ENCODE measurements at places on chromosomes 7 and 10.
A peak's percentile ranks its signal among the peaks of the same experiment; 100 is the strongest.

DNA sequence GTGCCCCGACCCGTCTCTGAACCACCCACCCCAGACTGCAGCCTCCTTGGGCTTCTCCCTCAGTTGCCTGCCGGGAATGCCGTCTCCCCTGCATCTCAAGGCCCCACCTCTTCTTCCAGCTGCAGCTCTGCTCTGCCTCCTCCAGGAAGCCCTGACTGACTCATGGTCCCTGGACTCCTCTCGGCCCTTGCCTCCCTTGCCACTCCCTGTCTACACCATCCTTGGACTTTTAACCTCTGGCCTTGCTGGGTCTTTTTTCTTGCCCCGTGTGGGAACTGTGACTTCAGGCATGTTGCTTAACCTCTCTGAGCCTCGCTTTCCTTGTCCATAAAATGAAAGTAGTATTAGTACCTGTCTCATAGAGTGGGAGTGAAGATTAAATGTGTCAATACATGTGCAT is 56.3 kb downstream of the C10orf105 start:
- no peak for DNase-seq

DNA sequence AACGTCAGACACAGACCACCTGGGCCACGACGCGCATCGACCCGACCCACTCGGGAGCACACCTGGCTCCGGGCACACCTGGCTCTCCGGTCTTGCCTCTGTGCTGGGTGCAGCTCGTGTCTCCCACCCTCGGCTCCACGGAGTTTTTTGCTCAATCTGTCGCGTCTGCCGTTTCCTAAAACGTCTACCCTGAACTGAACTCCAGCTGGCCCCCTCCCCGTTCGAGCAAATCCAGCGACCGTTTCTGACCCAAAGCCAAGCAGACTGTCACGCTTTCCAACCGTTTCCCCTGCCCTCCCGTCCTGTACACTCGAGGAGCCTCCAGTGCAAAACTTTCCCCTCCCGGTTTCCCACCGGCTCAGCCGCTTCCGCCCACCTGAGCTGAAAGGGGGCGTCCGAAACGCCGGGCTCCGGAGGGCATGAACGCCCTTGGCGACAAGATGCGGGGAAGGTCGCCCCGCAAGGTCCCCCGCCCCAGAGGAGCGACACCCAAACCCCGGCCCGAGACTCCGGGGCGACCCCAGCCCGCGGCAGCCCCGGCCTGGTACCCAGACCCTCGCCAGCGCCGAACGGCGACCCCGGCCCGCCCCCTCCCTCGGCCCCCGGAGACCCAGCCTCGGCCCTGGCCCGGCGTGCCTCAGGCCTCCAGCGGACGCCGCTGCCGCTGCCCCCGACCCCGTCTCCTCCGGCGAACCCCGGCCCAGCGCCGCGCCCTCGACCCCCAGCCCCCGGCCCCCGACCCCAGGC is 557 bp downstream of the CYTH3 start:
- no peak for DNase-seq

DNA sequence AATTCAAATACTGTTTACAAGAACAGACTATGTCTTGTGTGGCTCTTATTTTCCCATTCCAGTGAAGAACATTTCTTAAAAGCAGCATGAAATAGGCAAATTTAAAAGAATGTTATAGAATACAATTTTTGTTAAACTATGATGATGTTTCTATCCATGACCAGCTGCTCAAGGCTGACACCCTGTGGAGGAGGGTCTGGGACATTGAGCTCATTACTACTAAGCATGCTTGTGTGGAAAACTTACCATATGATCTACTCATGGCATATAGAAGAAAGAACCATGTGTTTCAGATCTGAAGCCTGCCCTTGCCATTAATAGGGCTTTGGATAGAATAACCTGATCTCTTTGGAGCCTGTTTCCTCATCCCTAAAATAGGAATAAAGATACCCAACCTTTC is 125.0 kb downstream of the FOXP2 start:
- DNase-seq: no peak

DNA sequence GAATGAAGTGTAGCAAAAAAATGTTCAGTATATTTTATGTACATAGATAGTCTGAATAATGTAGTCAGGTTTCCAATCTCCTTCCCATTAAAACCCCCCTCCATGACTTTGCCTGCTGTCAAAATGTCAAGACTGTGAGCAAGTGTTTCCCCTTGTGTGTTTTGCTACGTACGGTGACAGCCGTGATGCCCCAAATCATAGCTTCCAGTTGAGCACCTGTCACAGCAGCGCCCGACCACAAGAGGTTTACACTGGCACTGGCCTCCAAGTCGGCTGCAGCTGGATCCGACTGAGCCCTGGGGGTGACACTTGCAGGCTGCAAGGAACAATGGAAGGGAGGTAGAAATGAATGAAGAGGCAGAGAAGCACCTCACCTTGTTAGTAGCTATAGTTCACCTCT is 62.3 kb downstream of the LAMB4 start:
- DNase-seq: no peak

DNA sequence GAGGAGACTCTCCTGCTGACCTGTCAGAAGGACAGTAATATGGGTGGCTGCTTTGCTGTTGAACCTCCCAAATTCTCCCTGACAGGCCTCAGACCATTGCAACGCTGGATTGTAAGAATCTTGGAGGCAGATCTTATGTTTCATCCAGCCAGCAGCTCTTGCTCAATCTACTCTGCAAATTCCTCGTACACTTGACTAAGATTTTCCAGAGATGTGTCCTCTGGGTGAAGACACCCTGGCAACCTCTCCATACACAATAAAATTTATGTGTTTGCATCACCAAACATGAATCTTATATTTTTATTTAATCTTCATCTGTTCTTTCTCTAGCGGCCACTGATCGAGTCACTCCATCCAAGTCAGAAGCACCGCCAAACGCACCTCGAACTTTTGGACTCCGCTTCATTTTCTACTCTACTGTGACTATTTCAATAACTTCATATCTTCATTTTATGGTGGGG is 623.1 kb downstream of the ACTR3B start:
- DNase-seq: no peak

DNA sequence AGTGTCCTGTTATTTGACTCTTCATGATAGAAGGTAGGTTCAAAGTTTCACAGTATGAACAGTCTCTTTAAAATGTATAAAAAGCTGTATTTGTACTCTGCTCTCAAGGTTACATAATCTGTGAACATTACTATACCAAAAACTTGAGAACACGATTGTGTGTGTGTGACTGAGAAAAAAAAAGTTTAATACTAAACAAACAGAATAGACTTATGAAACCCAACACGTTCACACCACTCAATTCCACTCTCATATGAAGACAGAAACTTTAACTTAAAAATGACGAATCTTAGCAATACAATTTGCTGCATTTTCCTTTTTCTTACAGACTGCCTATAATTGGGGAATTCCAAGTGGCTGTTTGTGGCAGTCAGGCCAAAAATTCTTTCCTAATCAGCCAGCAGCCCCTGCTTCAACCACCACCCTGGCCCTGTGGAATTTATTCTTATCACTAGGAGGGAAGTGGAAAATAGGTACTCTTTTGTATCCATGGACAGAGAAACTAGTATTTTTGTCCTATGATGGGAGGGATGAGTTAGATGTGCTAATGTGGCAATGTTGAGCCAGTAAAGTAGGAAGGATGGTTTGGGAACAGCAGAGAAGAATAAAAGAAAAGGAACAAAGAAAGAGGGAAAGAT is 42.8 kb downstream of the MINDY3 start:
- no peak for DNase-seq

DNA sequence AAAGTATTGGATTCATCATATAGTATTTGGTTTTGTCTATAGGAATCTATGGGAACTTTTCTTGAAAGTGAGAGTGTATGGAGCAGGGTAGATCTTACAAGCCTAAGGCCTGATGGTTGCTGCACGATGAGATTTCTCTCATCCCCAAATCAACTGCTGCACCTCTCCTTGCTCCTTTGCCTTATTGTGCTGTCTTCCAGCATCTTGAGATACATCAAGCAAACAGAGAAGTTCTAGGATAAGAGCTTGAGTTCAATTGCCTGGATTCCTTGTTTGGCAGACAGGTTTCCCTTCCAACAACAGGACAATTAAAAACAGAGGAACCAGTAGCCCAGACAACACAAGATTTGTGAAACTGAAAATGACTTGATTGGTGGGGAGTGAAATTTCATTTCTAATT is 56.6 kb downstream of the CPED1 start:
- no peak for DNase-seq

DNA sequence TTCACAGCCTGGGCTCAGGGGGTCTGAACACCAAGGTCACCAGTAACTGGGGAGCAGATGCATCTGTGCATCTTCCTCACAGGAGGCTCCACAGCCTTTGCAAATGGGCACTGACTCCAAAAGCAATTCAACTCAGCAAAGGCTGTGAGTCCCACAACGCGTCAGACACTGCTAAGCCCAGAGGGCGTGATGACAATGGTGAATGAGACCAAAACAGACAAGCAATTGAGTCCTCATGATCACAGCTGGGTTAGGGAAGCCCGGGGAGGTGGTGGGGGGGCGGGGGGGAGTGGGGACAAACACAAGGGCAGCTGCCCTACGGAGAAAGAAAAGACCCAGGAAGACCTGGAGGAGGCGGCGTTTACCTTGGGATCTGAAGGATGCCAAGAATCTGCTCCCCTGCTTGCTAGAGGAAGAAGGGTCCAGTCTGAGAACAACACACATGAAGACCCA is 61.6 kb upstream of the RNF32 start:
- no peak for DNase-seq

GRCh38 chr7:89145801-89146200 is 350.3 kb upstream of the TEX47 start:
- no peak for DNase-seq

- peak; percentile 33 for DNase-seq
Observed at GRCh38 chr10:28628184-28628893, 49.0 kb upstream of the BAMBI start.

DNA sequence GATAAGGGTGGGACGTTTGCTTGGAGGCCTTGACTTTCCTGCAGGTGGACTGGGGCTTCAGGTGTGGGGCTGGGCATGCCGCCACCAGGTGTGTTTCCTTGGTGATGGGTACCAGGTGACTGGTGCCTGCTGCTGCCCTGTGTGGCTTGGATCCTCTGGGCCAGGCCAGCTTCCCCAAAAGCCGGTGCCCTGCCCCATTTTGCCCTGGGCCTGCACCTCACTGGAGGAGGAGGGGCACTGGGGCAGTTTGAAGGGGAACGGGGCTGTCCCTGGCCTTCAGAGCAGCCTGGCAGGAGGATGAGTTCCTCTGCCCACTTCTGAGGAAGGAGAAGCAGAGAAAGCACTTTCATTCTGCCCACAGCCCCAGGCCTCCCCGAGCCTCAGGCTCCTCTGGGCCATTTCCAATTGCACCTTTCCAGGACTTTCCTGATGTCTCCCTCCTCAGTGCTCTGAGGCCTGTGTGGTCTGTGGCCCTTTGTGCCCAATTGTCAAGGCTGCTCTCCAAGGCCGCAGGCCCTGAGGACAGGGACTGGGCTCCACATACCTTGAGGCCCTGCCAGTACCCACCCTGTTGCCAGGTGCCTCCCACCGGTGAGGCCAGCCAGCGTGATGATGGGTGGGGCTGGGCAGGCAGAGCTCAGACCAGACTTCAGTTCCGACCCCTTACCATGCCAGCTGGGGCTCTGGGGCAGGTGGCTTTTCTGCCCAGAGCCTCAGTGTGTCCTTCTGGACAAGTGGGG is 25.3 kb upstream of the SMARCD3 start:
- DNase-seq: no peak

- no peak for DNase-seq
Observed at GRCh38 chr10:95382174-95382573, 91.4 kb upstream of the PDLIM1 start.

DNA sequence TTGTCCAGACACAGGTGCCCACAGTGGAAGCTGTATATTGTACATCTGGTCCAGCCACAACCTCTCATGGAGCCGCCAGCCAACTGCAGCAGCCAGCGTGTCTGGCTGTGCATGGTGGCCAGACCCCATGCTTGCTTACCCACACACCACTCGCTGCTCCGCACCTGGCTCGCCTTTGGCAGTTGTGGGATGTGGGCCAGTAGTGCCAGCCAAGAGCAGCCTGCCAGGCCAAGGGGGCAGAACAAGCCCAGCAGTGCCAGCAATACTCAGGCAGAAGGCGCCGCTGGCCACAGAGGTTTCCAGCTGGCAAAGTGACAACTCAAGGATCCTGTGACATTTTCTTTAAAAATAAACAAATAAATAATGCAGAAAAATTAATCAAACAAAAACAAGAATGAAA is 11.7 kb upstream of the TMEM243 start:
- DNase-seq: no peak

- no peak for DNase-seq
Observed at GRCh38 chr10:15563246-15563645, 156.5 kb downstream of the ITGA8 start.

GRCh38 chr7:68015978-68016532 is 1019.4 kb downstream of the TYW1 start:
- no peak for DNase-seq

GRCh38 chr7:125033506-125033905 is 103.9 kb upstream of the POT1 start:
- no peak for DNase-seq

DNA sequence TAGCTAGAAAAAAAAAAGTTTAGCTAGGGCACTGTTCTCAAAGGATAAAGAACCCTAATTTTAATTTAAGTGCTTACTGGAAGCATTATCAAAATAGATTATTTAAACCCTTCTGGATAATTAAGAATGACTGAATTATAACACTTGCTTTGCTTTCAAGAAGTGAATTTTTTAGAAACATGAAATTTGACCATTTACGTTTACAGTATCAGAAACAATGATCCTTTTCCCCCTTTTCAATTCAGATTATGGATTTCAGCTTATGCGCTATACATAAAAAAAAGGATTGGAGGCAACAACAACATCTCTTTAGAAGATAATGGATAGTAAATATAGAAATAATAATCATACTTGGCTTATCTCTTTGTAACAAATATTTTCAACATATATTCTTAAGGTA is 39.2 kb downstream of the CREM start:
- DNase-seq: no peak

GRCh38 chr10:49527061-49527460 is 11.9 kb downstream of the ERCC6 start:
- no peak for DNase-seq

DNA sequence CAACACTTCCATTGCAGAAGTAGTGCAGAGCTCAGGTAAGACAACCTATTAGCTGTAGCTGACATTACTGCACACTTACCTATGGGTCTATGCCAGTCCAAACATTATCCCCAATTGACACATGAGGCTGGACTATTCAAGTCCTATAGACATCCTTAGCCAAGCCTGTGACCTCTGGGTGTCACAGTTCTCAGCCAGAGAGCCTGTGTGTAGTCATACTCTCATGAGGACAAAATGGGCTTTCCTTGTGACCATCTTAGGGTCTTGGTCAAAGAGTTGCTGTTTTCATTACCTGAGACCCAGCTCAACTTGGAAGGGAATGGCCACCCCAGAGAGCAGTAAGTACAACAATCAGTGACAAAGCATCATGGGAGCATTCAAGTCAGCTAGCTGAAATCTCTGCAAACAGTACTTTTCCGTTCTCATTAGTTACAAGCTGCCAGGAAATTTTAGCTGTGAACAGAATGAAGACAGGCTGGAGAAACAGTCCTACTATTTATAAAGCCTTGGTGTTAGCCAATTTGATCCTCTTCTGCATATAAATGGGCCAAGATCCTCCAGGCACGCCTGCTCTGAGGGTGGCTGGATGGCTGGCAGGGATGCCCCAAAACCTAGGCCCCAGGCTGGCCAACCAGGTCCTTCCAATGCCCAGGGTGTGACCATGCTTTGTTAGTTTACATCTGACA is 44.3 kb downstream of the NUDCD3 start:
- no peak for DNase-seq

- DNase-seq: no peak
Observed at GRCh38 chr10:131561897-131562296, 250.4 kb upstream of the TCERG1L start.

All from stimulated activated CD8-positive, alpha-beta memory T cell treated with anti-CD3 and anti-CD28 coated beads, Interleukin-2, amount 100 ng/mL, for 1 hour (primary cell).